ENCODE measurements at places on chromosomes 2 and 18. TPM values are rescaled to one million over a fixed set of nuclear protein-coding genes. Genes with fewer than 3 reads are reported as not detected.

DNA sequence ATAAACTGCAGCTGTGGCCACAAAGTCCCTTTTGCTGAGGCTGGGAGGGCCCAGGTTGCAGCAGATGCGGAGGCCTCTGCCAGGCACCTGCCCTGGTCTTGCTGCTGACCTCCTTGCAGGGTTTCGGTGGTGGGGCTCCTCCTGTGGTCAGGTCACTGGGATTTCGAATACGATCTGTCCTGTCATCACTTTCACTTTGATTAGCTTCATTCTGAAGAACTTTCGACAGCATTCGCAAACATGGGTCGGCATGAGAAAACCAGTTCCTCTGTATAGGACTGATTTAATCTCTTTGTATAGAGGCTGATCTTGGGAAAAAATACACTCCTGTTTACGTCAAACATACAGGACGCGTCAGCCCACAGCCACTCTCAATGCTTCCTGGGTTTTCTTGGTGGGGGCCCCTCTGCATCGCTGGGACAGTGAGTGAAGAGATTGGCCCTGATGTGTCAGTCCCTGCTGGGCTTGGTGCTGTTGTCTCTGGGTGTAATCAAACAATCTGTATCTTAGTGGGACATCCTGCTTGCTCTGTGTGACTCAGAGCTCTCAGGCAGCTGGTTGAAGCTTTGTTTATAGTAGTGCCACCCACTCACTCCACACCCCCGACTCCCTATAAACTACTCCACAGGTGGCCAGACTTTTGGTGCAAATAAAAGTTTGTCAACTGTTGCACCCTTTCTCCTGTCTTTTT lies 209.4 kb upstream of the CXCR4 start:
- no peak for DNase-seq

DNA sequence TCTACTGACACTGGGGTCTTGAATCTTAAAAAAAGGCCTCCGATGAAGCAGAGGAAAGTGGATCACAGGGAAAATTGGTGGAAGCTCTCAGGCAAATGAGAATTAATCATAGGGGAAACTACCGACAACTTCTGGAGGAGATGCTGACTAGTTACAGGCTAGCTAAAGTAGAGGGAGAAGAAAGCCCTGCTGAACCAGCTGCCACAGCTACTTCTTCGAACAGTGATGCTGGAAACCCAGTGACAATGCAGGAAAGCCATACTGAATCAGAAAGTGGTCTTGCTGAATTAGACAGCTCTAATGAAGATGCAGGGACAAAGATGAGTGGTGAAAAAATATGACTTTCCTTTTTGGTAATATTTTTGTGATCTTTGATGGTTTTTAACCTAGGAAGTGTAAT lies 44.9 kb upstream of the SLC3A1 start:
- DNase-seq, result no peak

- no peak for DNase-seq
Measured at GRCh38 chr2:38098421-38099098, 22.6 kb upstream of the CYP1B1 start.

DNA sequence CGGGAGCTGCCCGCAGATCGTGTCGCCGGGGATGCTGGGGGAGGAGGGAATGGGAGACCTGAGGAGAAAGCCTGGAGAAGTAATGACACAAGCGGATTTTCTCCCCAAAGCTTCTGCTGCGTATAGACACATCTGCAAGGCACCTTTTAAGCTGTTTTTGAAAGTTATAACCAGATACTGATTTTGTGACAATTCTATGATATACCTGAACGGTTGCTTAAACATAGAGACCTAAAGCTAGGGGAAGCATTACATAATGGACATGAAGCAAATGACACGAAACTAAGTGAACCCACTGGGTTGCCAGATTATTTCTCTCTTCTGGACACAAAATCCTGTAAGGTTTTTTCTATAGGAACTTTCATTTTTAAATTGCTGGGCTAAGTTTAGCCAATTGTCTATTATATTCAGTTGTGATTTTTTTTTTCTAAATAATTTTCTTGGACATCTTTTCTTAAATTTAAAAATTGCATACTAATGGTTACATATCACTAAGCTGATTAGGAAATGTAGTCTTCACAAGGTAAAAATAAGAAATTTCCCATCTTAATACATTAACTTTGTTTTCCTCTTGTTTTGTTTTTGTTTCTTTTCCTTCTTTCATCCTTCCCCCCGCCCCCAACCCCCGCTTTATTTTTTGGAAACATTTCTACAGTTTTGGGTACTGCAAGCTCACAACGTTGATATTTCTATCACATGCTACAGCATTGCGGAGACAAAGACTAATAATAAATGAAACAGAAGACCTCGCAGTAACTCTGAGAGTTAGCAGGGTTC lies 1.3 kb downstream of the OSBPL6 start:
- no peak for DNase-seq

DNA sequence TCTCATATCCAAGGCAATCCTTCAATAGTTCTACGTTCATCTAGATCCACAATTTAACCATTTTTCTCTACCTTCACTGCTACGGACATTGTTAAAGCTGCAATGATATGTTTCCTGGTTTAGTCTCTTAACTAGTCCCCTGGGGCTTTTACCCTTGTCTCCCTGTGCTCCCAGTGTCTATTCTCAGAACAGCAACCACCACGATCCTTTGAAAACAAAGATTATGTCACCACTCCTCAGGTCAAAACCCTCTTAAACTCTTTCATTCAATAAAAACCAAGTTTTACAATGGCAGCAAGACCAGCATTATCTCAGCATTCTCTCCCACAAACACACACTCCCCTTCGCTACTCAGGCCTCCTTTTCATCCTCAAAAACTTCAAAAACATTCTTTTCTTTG lies 298.2 kb upstream of the CHST9 start:
- no peak for DNase-seq

- peak; percentile 37 for DNase-seq
Measured at GRCh38 chr2:163800951-163801381, 65.2 kb upstream of the FIGN start.

DNA sequence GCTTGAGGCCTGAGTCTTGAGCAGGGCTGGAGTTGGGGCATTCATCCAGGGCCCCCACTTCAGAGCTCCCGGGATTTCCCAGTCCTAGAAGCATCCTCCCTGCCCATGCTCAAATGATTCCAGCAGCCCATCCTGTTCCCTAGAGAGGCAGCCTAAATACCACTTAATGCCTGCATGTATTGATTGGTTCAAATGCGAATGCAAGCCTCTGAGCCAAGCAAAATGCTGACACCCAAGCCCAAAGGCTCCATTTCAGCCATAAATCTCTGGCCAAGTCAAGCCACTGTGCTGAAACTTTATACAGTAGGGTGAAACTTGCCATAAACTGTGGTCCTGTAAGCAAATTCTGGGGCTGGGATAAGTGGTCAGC lies 279.8 kb downstream of the CLIP4 start:
- DNase-seq, result no peak

GRCh38 chr18:23036660-23037201 lies 98.6 kb upstream of the CABLES1 start:
- no peak for DNase-seq

LIPG gene
- polyA plus RNA-seq, result 3.7 TPM

RGPD4 gene
- polyA plus RNA-seq, result not detected

CHMP3 gene
- 127 TPM for polyA plus RNA-seq

PRKAG3 gene
- not detected for polyA plus RNA-seq

AKAIN1 gene
- not detected for polyA plus RNA-seq

CDK15 gene
- 0.07 TPM for polyA plus RNA-seq

ARHGEF33 gene
- polyA plus RNA-seq, result 0.71 TPM

RGPD8 gene
- polyA plus RNA-seq, result 2.1 TPM

HAAO gene
- 3.7 TPM for polyA plus RNA-seq

Data from lung (tissue), 17 donors.